ENCODE measurements at places on chromosomes 4 and X.

DNA sequence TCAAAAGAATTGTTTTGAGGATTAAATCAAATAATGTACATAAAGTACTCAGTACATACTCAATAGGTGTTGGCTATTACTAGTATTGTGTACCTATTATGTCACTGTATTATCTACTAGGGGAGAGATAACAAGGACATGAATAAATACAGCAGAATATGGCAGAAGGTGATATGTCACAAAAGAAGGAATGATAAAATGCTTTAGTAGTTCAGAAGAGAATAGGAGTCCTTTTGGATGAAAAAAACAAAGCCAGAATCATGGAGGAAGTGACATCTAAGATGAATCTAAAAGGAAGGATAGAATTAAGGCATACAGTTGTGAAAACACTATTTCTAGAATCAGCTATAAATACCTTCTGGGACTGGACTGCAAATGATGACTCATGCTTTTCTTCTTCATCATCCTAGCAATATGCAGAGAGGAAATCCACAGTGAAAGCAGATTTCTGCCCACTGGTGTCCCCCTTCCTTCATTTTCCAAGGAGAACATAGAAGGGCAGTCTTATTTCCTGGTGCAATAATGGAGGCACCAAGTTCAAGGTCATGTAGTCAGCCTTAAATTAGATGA, 98.7 kb downstream of the GLUD2 start:
- no peak for DNase-seq

DNA sequence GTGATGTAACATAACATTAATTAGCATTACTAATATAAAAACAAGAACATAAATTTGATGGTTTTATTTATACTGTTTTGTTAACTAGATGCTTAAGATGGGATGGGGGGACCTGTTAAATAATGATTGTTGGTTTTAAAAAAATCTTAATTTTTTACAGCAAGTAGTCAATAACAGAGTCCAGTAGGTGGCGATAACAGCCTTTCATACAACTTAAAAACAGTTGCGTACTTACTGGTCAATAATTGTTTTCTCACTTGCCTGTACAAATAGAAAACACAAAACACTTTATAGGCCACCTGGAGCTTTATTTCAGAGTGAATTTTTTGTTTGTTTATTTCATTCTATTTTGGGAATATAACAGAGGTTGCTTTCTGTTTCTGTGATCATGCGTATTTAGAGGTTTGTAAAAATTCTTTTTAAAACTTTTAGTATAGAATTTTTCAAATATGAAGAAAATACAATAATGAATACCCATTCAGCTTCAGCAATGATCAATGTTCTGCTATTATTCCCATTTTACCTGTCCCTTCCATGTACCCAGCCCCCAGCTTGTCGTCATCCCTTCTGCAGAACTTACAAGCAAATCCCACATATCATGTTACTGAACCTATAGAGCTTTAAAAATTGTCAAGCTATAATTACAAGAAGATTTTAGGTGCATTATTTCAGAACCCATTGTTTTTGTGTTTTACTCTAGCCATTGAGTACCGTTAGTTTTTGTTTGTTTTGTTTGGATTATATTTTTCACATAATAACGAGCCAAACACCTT, 97.1 kb downstream of the MRPL1 start:
- DNase-seq, result no peak

DNA sequence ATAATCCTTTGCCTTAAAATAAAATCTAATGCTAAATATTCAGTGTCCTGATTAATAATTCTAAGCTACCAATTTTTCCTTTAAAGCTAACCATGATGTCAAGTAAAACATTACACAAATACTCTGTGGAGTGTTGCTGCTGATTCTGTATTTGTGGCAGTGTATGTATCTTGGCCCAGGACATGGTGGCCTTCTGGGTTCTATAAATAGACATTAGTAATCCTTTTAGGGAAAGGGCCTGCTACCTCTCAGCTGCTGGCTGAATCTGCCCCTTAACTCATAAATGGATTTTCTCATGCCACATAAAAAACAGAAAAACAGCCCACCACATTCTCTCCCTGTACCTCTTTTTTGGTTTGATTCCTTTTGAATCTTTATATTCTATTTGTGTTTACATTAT, 1.2 kb upstream of the XK start:
- DNase-seq, result no peak

GRCh38 chrX:119816300-119816699, 24.9 kb upstream of the RPL39 start:
- DNase-seq, result no peak

- DNase-seq, result no peak
Measured at GRCh38 chr4:836750-837301, 10.9 kb upstream of the CPLX1 start.

GRCh38 chr4:139014371-139015268, 961 bp upstream of the NOCT start:
- no peak for DNase-seq

DNA sequence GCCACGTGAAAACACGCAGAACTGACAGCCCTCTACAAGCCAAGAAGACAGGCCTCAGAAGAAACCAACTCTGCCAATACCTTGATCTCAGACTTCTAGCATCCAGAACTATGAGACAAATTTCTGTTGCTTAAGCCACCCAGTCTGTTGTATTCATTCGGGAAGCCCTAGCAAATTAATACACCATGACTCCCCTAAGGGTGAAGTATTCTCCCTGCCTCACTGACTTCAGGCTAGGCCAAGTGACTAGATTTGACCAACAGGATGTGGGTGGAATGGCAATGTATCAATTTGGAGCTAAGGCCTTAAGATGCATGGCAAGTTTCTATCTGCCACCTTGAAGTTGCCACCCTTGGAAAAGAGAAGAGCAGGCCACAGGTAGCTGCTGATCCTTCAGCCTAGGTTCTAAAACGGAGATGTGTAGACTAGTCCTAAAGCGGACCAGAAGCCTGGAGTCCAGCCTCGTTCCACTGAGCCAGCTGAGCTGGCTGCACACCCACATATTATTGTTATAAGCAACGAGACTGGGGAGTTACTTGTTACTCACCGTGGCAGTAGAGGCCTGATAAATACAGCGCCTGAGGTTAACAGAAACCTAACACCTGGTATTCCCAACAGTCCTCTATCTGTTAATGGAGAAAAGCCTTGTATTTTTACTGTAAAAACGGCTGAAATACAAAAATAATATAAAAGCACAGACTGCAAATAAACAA, 16.4 kb downstream of the SCARB2 start:
- no peak for DNase-seq

- no peak for DNase-seq
Measured at GRCh38 chr4:100796332-100796731, 278.5 kb upstream of the EMCN start.

- no peak for DNase-seq
Measured at GRCh38 chr4:1206299-1207156, 34.1 kb upstream of the SPON2 start.

DNA sequence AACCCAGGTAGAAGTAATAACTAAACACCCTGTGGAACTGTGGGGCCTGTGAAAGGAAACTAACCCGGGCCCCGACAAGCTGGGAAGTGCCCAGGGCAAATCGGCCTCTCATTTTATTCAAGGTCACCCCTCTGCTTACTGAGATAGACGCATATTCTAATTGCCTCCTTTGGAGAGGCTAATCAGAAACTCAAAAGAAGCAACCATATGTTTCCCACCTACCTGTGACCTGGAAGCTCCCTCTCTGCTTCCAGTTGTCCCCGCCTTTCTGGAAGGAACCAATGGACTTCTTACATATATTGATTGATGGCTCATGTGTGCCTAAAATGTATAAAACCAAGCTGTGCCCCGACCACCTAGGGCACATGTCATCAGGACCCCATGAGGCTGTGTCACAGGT, 23.1 kb upstream of the DHRSX start:
- DNase-seq, result no peak

- no peak for DNase-seq
Measured at GRCh38 chr4:119039779-119040178, 95.9 kb upstream of the MYOZ2 start.
